Left kidney (tissue), 8 donors: ENCODE measurements at places on chromosomes 6 and 20. TPM values are rescaled to one million over a fixed set of nuclear protein-coding genes. Genes with fewer than 3 reads are reported as not detected.
A peak's percentile ranks its signal among the peaks of the same experiment; 100 is the strongest.

Gene TGM3
- polyA plus RNA-seq: 0.43 TPM

GRCh38 chr20:47677635-47678453, 107.4 kb downstream of the SULF2 start:
- peak; percentile 51 for DNase-seq

GRCh38 chr6:147738099-147738498, 229.6 kb downstream of the SAMD5 start:
- no peak for DNase-seq

DNA sequence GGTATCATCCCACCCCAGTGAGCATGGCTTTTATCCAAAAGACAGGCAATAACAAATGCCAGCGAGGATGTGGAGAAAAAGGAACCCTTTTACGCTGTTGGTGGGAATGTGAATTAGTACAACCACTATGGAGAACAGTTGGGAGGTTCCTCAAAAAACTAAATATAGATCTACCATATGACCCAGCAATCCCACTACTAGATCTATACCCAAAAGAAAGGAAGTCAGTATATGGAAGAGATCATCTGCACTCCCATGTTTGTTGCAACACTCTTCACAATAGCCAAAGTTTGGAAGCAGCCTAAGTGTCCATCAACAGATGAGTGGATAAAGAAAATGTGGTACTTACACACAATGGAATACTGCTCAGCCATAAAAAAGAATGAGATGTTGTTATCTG, 5.9 kb upstream of the KIAA1755 start:
- DNase-seq: no peak

DNA sequence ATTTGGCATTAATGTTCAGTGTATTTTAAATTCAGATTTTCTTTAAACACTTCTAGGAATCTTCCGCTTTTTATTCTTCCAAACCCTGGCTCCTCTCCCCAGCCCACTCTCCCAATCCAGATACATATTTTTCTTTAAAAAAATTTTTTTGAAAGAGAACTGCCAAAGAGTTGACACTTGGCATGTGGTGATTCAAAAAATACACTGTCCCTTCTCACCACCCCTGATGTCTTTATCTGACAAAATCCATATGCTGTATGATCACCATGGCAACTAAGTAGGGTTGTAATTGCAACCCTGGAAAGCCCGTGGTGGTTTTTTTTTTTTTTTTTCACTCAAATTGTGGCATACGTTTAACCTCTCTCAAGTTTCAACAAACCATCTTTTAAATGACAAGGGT, 355.8 kb upstream of the SASH1 start:
- peak; percentile 17 for DNase-seq

DNA sequence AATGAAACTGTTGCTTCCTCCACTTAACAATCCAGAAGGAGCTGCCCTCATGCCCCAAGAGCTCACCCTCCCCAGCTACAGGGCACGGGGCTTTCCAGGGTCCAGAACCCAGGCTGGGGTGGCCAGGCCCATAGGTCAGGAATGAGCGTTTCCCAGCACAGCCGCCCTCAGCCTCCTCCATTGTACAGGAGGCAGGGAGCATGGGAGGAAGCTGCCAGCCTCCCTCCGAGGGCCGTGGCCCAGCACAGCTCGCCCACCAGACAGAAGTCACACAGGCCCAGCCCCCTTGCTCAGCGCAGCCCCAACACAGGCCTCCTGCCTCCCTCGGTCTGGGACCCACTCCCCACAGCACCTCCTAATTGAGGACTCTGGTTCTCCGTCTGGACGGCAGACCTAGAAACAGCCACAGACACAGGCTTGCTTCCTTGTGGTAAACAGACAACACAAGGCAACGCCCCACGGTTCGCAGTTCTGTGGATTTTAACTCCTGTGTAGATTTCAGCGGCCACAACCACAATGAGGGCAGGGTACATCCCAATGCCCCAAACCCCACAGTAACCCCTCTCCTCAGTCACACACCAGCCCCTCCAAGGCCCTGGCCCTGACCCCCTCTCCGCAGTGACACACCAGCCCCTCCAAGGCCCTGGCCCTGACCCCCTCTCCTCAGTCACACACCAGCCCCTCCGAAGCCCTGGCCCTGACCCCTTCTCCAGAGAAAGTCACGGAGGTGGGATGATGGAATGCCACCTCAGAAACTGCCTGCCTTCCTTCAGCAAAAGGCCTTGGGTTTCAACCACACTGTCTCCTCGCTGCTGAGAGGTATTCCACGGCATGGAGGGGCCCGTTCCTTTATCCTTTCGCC, 173.5 kb downstream of the DLL1 start:
- no peak for DNase-seq

DNA sequence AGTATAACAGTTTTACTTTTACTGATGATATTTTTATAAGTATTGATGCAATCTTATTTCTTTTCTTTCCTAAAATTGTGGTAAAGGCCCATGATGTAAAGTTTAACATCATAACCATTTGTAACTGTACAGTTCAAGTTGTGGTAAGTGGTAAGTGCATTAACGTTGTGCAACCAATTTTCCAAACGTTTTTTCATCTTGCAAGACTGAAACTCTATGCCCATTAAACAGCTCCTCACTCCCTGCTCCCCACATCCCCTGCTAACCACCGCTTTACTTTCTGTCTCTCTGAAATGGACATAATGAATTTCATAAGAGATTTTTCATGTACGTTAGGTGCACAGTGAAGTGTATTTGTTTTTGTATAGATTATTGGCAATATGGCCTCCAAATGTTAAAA, 106.0 kb downstream of the PACRG start:
- DNase-seq: no peak
